ENCODE measurements at places on chromosomes 13 and 19. TPM values are rescaled to one million over a fixed set of nuclear protein-coding genes. Genes with fewer than 3 reads are reported as not detected.

The ZNF324B gene
- total RNA-seq = 8.6 TPM

The CCNA1 gene
- not detected for total RNA-seq

DNA sequence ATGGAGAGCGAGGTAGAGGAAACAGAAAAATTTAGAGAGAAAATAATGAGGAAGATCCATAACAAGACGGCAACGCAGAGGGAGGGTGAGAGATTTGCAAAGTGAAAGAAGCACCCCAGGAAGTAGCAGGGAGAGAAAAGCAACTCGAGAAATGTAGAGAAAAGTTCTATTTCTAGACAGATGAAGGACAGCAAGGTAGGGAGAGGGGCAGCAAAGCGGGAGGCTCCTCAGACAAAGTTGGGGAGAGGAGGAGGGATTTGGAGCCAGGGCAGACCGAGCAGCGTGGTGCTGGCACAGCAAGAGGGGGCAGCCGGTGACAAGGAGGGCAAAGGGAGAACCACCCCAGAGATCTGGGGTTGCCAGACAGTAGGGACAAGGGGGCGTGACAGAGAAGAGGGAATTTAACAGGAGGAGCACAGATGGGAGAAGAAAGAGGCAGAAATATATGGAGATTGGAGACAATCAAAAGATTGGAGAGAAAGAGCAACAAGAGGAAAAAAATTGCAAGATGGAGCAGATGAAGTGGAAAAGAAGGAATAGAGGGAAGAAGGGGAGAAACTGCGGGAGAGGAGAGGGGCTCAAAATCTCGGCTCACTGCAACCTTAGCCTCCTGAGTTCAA, 989 bp downstream of the ZNF766 start:
- DNase-seq = no peak

The COX7A1 gene
- total RNA-seq = 29.0 TPM

- no peak for DNase-seq
Measured at GRCh38 chr13:90302107-90302506, 1045.4 kb upstream of the MIR17HG start.

The PROSER1 gene
- total RNA-seq = 41.8 TPM

DNA sequence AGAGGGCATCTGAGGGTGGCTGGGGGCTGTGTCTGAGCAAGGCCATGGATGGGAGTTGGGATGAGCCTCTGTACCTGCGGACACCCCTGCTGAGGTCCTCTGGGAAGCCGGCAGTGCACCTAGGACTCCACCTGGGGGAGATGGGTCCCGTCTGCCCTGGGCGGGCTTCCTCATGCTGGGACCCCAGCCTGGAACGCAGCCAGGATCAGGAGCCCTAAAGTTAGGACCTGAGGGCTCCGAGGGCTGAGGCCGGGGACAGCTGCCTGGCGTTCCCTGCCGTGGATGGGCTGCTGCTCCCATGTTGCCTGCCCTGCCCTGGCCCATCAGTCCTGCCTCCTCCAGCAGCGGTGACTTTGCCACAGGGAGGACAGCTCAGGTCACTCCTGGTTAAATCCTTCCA, 26.1 kb downstream of the CRTC1 start:
- DNase-seq = no peak

DNA sequence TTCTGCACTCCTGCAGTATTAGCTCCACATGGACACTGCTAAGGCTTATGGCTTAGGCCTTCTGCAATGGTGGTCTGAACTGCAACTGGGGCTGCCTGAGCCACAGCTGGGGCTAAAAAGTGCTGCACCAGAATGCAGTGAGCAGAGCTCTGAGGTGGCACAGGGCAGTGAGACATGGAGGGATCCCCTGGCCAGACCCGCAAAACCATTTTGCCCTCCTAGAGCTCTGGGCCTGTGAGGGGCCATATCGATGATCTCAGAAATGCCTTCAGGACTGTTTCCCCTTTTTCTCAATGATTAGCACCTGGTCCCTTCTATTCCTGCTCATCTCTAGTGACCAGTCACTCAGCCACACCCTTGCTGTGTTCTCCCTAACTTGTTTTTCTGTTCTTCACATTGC, 397.7 kb downstream of the UQCRFS1 start:
- no peak for DNase-seq

DNA sequence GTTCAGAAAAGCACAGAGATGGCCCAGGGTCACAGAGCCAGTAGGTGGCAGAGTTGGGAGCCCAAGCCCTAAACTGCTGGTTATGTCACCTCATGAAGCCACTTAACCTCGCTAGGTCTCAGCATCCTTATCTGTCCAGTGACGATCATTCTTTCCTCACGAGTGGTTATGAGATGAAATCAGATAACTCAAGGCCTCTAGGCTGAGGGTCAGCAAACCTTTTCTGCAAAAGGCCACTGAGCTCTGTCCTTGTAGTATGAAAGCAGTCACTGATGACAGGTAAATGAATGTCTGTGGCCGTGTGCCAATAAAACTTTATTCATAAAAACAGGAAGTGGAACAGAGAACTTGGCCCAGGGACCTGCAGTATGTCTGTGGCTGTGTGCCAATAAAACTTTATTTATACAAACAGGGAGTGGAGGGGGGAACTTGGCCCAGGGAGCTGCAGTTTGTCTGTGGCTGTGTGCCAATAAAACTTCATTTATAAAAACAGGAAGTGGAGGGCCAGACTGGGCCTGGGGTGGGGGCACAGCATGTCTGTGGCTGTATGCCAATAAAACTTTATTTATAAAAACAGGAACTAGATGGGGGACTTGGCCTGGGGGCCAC, 71.2 kb downstream of the GNG7 start:
- DNase-seq = no peak

GRCh38 chr13:90430127-90430526, 917.4 kb upstream of the MIR17HG start:
- no peak for DNase-seq

- DNase-seq = no peak
Measured at GRCh38 chr13:25739376-25739775, 312.4 kb downstream of the SHISA2 start.

The NOVA2 gene
- 1.6 TPM for total RNA-seq

DNA sequence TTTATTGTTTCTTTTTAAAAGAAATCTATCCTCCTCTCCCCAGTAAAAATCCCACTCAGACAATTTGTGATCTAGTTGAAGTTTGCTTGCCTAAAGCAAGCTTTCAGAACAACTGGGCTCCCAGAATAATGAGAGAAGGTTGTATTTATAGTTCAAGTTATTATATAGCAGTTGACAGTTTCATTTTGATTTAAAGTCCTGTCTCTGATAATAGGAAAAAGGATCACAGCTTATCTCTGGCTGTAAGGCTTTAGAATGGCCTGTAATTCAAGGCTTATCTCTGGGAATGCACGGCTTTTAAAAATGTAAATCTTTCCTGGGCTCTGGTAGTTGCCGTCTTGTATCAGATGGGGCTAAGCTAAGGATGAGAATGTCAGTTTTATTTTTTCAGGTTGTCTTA, 123.3 kb upstream of the TMTC4 start:
- DNase-seq = no peak

DNA sequence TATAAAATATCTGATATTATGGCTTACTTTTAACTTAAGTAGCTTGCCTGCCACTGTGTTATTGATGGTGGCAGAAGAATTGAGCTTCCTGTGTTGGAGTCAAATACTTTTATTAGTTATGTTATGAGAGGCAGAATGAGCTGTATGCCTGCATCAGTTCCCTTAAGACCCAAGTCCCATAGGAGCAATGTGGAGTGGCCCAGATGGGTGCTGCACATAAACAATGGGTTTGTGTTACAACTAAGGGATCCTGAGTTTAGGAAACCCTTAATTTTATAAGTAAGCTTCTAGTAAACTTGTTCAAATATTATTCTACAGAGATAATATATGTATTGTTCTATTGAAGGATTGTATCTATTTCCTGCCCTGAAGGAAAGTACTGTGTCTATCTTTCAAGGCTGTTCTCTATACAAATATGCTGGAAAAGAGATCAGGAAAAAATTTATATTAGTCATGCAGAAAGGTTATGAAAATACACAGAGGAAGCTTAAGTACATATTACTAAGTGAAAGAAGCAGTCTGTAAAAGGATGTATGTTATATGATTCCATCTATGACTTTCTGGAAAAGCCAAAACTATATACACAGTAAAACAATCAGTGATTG, 2018.0 kb upstream of the PCDH20 start:
- no peak for DNase-seq

The IGFL3 gene
- total RNA-seq = not detected

DNA sequence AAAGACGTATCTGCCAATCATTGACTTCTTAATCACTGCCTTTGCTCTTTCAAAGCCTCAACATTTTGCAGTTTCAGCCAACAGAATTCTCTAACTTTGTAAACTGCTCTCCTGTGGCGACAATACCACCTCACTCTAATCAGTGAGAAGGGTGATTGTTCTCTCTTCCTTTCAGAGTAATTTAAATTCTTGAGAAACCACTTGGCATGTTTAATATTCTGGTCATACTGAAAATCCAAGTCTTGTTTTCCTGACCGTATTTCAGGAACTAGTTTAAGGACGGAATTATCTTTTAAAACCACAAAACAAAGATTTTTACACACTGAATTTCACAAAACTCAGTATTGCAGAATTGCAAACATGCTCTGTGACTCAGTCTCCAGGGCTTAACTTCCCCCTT, 5.2 kb upstream of the CDC16 start:
- no peak for DNase-seq

The IGFLR1 gene
- 11.2 TPM for total RNA-seq

All from body of pancreas (tissue), 4 donors.